Esophagus squamous epithelium (tissue), 5 donors: ENCODE measurements at places on chromosomes 5 and 9.

GRCh38 chr5:175489693-175490443 lies 11.5 kb downstream of the SFXN1 start:
- H3K4me1 ChIP-seq: no peaks in the 10 kb centered on the region
- no peak overlapping the region for H3K4me3 ChIP-seq
- H3K36me3 ChIP-seq: peaks cover 85% of the 10 kb centered on the region
- H3K27ac ChIP-seq: no peak overlapping the region

DNA sequence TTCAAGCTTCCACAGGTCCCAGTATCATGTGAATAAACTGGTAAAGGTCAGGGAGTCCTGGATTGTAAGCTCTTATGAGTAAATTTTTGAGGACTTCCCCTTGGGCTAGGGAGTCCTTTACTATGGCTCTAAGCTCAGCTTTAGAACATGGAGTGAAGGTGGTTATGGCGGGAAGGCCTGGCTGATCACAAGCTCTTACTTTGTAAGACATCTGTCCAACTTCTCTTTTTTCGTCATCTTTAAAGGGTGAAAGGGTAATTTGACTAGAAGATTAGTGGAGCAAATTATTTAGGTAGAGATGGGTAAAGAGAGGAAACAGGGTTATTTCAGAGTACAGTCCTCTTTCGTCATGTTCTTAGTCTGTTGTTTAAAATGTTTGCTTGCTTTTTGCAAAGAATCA lies 155.4 kb downstream of the AOPEP start:
- H3K27me3 ChIP-seq: no peaks in the 10 kb centered on the region
- no peak overlapping the region for H3K4me3 ChIP-seq
- no peak for DNase-seq
- no peak overlapping the region for H3K27ac ChIP-seq

DNA sequence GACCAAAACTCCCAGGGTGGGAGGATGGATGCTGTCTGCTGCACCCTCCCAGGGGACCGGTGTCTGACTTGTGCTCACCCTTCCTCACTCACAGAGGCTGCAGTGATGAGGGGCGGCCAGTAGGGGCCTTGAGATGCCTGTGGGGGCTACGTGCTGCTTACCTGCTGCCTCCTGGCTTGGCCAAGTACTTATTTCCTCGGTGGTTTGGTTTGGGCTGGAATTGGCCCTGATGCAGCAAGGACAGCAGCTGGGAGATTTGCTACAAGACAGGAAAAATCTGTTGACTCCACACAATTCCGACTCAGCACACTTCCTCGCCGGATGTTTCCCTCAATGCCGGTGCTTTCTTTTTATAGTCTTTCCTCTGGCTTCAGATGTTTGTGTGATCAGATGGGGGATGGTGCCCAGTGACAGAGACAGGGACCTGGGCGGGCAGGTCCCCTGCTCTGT lies 6.6 kb downstream of the PCDH12 start:
- H3K27ac ChIP-seq: no peak overlapping the region
- H3K4me1 ChIP-seq: peaks cover 27% of the 10 kb centered on the region
- no peaks in the 10 kb centered on the region for H3K36me3 ChIP-seq
- no peak overlapping the region for H3K4me3 ChIP-seq
- no peaks in the 10 kb centered on the region for H3K27me3 ChIP-seq

- DNase-seq: no peak
- H3K27me3 ChIP-seq: no peaks in the 10 kb centered on the region
- H3K36me3 ChIP-seq: no peaks in the 10 kb centered on the region
- no peaks in the 10 kb centered on the region for H3K4me1 ChIP-seq
Measured at GRCh38 chr5:78964889-78965288, 20.2 kb downstream of the ARSB start.

DNA sequence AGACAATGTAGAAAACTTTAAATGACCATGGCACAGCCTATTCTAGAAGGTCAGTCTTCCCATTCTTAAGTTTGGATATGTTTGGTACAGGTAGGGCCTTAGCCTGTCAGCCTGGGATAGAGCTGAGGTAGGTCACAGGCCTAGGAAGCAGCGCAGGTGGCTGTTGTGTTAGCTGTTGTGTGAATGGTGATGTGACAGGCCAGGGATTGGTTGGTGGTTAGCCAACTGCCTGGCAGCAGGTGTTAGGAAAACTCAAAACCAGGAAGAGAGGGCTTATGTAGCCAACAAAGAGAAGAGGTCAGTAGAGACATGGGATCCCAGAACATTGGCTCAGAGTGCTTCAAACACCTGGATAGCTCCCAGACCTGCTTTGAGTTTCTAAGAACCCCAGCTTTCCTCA lies 84.2 kb downstream of the FBXO38 start:
- H3K36me3 ChIP-seq: no peaks in the 10 kb centered on the region
- no peaks in the 10 kb centered on the region for H3K27me3 ChIP-seq
- peaks cover 18% of the 10 kb centered on the region for H3K4me1 ChIP-seq
- H3K27ac ChIP-seq: peak overlapping the region; percentile 66
- no peak overlapping the region for H3K4me3 ChIP-seq

- H3K36me3 ChIP-seq: no peaks in the 10 kb centered on the region
- H3K27me3 ChIP-seq: no peaks in the 10 kb centered on the region
- H3K4me1 ChIP-seq: no peaks in the 10 kb centered on the region
- no peak overlapping the region for H3K4me3 ChIP-seq
- no peak for DNase-seq
- H3K27ac ChIP-seq: no peak overlapping the region
Measured at GRCh38 chr5:67409126-67409777, 212.7 kb upstream of the CD180 start.

DNA sequence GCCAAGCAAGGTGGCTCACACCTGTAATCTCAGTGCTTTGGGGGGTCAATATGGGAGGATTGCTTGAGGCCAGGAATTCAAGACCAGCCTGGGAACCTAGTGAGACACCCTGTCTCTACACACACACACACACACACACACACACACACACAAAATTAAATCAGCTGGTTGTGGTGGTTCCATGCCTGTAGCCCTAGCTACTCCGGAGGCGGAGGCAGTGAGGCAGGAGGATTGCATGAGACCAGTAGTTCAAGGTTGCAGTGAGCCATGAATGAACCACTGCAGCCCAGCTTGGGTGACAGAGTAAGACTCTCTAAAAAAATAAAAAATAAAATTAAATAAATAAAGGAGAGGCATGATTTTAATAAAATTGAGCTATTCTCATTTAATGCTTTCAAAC lies 13.1 kb downstream of the CEMIP2 start:
- no peak overlapping the region for H3K4me3 ChIP-seq
- no peak for DNase-seq
- peaks cover 12% of the 10 kb centered on the region for H3K4me1 ChIP-seq
- H3K36me3 ChIP-seq: peaks cover under 1% of the 10 kb centered on the region
- no peak overlapping the region for H3K27ac ChIP-seq

DNA sequence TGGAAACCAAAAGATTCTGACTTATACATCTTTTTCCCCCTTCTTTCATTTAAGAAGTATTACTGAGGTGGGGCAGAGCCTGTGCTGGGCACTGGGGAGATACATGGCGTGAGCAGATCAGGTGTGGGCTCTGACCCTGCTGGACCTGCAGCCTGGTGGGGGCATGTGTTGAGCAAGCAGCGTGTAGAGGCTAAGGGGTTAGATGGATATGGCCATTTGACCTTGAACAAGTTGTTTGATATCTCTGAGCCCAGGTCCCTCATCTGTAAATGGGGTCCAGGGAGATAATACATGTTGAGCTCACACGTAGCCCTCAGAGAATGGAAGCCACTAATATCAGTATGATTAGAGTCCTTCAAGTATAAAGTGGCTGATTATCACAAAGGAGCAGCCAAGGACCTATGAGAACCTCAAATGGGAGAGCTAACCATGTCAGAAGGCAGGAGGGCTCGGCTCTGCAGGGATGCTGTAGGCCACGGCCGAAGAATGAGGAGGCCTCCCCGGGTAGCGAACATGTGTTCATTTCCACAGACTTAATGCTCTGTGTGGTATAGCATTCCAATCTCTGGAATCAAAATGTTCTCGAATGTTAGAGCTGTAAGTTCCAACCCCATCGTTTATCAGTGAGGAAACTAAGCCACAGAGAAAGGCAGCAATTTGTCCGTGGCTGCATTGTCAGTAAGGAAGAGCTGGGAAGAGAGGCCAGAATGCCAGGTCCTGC lies 15.4 kb upstream of the ANGPTL2 start:
- no peak overlapping the region for H3K27ac ChIP-seq
- DNase-seq: no peak
- H3K27me3 ChIP-seq: no peaks in the 10 kb centered on the region

DNA sequence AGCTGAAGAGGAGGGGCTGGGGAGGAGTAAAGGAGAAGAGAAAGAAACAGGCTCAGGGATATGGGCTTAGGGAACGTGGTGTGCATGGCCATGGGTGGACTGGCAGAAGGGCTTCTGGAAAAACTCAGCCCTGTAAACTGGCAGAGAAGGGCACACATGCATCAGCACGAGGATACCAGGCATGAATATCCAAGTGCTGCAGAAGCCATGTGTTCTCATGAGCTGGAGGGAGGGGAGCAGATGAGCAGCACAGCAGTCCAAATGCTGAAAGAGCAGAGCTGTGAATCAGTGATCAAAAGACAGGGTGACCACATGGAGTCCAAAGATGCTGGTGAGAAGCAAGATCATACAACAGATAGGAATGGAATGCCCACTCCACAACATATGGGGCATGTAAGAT lies 72.3 kb downstream of the SEMA5A start:
- DNase-seq: no peak
- no peaks in the 10 kb centered on the region for H3K27me3 ChIP-seq
- no peak overlapping the region for H3K4me3 ChIP-seq
- no peaks in the 10 kb centered on the region for H3K36me3 ChIP-seq
- no peak overlapping the region for H3K27ac ChIP-seq
